ENCODE measurements at places on chromosomes 7 and 10. TPM values are rescaled to one million over a fixed set of nuclear protein-coding genes. Genes with fewer than 3 reads are reported as not detected.

The POLL gene
- 29.0 TPM for total RNA-seq

DNA sequence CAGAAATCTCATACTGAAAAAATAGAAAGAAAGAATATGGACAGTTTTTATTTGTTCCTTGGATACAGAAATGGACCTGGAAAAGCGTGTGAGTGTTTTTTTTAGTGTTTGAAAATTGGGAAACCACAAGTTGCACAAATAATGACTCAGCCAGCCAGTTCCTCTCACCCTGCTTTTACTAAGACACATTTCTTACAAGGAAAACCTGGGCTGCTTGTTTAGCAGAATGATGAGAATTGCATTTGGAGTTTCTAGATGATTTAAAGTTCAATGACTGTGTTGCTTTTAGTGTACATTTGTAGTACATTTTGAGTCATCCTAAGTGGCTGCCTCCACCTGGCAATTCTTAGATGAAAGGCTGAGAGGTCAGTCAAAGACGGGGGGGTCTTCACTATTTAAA, 218.7 kb downstream of the ABCA13 start:
- no peak overlapping the region for H3K4me3 ChIP-seq
- no peak overlapping the region for H3K27ac ChIP-seq
- H3K27me3 ChIP-seq, result no peaks in the 10 kb centered on the region
- no peaks in the 10 kb centered on the region for H3K36me3 ChIP-seq
- no peaks in the 10 kb centered on the region for H3K4me1 ChIP-seq

GRCh38 chr10:116014871-116015582, 258.0 kb downstream of the GFRA1 start:
- no peaks in the 10 kb centered on the region for H3K4me1 ChIP-seq
- no peak overlapping the region for H3K4me3 ChIP-seq
- no peaks in the 10 kb centered on the region for H3K27me3 ChIP-seq

GRCh38 chr10:33453081-33454025, 118.9 kb upstream of the NRP1 start:
- no peaks in the 10 kb centered on the region for H3K36me3 ChIP-seq
- H3K4me3 ChIP-seq, result no peak overlapping the region
- no peaks in the 10 kb centered on the region for H3K4me1 ChIP-seq
- H3K27ac ChIP-seq, result no peak overlapping the region
- DNase-seq, result no peak
- peaks cover 6% of the 10 kb centered on the region for H3K27me3 ChIP-seq

- no peak overlapping the region for H3K27ac ChIP-seq
- peaks cover 4% of the 10 kb centered on the region for H3K27me3 ChIP-seq
- H3K36me3 ChIP-seq, result no peaks in the 10 kb centered on the region
- peak overlapping the region; percentile 71 for H3K4me3 ChIP-seq
These were observed 143.2 kb upstream of the RET start for GRCh38 chr10:42933448-42934340.

GRCh38 chr7:104207348-104207730, 474 bp downstream of the ORC5 start:
- H3K27ac ChIP-seq, result peak overlapping the region; percentile 91
- peak overlapping the region; percentile 93 for H3K4me3 ChIP-seq
- H3K36me3 ChIP-seq, result peaks cover 14% of the 10 kb centered on the region
